ENCODE measurements at places on chromosomes 2 and 18. TPM values are rescaled to one million over a fixed set of nuclear protein-coding genes. Genes with fewer than 3 reads are reported as not detected.

TRIM43 gene
- total RNA-seq: not detected

SKOR2 gene
- total RNA-seq: not detected

ONECUT2 gene
- 0.10 TPM for total RNA-seq

PROKR1 gene
- not detected for total RNA-seq

LYPD6 gene
- 23.5 TPM for total RNA-seq

TEX44 gene
- total RNA-seq: not detected

TTC21B gene
- 10.9 TPM for total RNA-seq

GREB1L gene
- 10.0 TPM for total RNA-seq

LIMS3 gene
- total RNA-seq: 1.2 TPM

KLHL29 gene
- 8.7 TPM for total RNA-seq
